ENCODE measurements at places on chromosomes 5 and 9.
A peak's percentile ranks its signal among the peaks of the same experiment; 100 is the strongest.

- no peak for DNase-seq
Observed at GRCh38 chr9:137643921-137644320, 25.1 kb downstream of the EHMT1 start.

DNA sequence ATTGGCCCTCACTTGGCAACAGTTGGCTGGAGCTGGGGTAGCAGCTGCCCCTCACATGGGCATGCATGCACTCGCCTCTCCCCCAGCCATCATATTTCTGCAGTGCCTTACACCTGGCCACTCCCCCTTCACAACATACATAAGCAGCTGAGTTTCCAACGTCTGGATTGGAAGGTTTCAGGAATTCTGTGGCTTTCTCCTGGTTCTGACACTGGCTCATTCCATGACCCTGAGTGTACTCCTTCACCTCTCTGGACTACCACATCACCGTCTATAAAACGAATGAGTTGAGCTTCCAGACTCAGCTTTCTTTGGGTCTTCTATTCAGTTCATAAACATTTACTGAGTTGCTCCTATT lies 84.3 kb downstream of the GALNT10 start:
- no peak for DNase-seq

DNA sequence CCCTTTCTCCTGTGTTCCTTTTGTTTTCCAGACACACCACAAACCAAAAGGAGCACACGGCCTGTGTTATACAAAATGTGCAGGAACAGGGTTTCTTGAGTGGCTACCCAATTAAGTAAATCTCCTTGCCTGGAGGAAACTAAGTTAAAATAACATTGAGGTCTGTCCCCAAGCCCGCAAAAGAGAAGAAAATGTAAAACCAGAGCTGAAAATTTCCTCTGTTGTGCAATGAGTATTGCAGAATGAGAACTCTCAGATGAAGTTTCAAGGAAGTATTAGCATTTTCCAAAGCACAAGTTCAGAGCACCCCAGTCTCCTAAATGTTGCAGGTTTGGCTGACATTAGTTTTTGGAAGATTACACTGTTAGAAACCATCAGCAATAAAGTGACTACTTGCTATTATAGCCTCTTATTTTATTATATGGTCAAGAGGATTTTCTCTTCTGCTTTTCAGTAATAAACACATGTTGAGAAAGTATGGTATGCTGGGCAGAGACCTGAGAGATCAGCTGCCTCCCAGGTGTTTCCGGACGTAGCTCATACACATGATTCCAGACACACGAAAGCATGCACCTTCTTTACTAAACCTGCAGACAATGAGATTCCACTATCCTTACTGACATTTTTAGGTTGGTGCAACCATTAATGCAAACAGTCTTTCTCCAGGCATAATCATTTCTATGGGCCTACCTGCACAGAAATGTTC lies 161.3 kb downstream of the SNCAIP start:
- no peak for DNase-seq

DNA sequence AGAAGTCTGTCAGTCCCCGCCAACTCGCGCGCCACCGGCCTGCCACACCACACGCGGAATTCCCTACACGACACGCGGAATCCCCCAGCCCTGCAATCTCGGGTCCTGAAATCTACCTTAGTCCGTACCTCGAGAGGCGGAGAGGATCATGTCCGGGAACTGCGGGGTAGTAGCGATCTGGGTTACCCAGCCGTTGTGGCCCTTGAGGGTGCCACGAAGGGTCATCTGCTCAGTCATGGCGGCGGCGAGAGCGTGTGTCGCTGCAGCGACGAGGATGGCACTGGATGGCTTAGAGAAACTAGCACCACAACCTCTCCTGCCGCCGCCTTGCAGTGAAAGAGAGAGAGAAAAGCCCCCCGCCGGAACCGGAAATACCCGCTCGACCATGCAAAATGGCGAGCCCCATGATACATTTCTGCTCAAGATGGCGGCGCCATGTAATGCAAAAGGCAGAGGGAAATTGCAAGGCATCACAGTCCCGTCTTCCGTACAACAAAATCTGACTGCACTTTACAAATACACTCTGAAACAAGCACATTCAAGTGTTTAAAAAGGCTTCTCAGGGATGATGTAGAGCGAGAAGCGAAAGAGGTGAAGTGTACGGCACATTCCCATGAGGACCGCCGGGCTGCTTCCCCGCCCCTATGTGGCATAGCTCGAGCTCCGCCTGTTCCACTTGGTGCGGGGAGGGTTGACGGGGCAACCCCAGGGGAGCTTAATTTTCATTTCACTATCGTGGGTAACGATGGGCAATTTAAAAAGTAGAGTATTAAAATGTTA lies at the start of gene RACK1:
RACK1 (minus strand) TSS at position 343 of the 780 bp plus-strand sequence; CDS start at position 237, 106 bp downstream.
- DNase-seq, result peak; percentile 93

GRCh38 chr5:114055318-114056184 lies 306.3 kb upstream of the KCNN2 start:
- DNase-seq, result no peak

DNA sequence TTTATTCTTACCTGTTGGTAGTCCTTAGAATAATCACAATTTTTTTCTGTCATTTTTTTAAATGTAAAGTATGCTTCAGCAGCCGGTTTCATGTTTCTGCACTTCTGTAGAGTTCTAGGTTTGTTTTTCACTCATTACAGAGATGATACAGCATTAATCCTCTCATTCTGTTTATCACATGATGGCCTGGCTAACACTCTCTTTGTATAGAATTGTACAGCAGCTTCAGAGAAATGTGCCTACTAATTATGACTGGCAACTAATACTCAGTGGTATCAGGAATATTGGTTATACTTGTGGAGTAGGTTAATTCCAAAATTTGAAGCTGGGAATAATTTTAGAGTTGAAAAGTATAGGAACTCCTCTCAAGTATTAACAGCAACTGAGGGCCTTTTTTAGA lies 192.9 kb upstream of the OTULINL start:
- no peak for DNase-seq

DNA sequence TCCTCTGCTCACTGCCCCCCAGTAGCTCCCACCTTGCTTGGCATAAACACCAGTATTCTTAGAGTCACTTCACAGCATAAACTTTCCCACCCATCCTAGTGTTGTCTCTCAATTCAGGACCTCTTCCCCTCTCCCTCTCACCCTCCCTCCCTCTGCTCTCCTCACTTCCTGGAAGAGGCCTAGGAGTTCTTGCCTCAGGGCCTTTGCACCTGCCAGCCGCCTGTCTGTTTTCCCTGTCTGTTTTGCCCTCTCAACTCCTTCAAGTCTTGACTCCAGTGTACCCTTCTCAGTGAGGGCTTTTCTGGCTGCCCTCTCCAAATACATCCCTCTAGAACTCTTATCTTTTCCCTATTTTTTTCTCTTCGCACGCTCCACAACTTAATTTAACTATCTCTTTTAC lies 86.2 kb downstream of the ENTREP1 start:
- DNase-seq, result no peak

DNA sequence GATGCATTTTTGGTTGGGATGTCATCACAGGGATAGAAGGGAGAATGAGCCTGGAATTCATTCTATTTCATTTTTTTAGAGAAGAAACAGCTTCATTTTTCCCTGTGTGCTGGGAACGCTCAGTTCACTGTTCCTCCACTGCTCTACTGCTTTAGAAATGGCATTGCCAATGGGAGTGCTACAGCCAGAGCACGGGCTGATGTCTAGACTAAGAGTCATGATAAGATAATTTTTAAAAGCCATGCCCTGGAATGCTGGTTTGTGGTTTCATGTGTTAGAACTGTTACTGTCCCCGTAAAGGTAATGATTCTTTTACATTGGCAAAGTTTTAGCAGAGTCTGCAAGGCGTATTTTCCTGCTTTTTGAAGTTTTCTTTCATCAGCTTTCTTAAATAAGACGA lies 119.6 kb downstream of the SEMA6A start:
- no peak for DNase-seq

DNA sequence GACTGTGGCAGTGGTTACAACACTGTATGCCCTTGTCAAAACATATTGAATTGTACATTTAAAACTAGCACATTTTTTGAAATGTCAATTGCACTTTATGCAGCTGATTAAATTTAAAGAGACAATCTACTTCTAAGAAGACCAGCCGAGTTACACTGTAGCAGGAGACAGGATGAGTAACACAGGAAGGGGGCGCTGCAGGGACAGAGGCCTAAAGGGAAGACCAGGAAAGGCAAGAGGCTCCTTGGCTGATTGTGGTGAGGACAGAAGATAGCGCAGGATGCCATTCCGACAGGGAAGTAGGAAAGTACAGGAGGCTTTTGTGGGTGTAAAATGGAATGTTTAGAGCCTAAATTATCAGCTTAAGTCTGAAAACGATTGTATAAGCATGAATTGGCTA lies 28.2 kb upstream of the PPP2R2B start:
- DNase-seq, result no peak

DNA sequence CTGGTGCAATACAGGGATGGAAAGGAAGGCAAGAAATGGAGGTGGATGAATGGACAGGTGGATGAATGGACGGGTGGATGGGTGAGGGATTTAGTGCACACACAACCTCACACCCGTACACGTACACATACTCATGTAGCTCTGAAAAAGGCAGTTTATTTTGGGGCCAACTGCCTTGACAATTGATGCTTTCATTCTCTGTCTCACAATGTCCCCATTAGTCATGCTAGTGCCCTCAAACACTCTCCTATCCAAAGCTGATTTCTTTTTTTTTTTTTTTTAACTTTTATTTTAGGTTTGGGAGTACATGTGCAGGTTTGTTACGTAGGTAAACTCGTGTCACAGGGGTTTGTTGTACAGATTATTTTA lies 495.0 kb downstream of the DMAC1 start:
- DNase-seq, result no peak

- no peak for DNase-seq
Observed at GRCh38 chr5:97726106-97726505, 543.1 kb upstream of the RIOK2 start.

GRCh38 chr5:116750631-116751580 lies 176.3 kb upstream of the SEMA6A start:
- no peak for DNase-seq

DNA sequence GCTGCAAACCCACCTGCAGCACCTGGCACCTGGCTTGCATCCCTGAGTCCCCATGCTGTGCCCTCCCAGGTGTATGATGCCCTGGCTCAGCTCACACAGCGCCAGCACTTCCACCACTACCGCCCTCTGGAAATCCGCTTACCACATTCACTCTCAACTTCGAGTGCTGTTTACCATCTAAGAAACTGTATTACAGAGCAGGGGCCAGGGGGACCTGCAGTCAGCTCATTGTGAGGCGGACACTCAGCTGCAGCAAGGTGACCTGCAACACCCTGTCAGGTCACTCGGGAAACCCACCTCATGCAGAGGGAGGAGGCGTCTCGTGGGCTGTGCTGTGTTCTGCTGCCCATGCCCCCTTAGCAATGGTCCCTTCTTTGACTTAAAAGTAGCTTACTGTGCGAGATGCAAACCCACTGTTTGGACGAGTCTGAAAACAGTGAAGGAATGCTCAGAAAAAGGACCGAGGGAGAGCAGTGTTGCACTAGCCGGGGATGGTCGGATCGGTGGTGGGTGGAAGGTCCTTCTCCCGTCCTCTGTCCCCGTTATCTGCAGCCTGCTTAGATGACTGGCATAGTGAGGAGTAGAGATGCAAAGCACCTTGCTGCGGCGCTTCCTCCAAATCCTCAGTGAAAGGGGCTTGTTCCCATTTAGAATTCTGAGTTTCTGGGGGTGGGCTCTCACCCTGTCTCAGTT lies 55.2 kb upstream of the CTSL start:
- no peak for DNase-seq

GRCh38 chr5:65483546-65484346 lies 2.0 kb upstream of the ADAMTS6 start:
- no peak for DNase-seq

- DNase-seq, result no peak
Observed at GRCh38 chr5:143119291-143119769, 284.2 kb downstream of the NR3C1 start.

DNA sequence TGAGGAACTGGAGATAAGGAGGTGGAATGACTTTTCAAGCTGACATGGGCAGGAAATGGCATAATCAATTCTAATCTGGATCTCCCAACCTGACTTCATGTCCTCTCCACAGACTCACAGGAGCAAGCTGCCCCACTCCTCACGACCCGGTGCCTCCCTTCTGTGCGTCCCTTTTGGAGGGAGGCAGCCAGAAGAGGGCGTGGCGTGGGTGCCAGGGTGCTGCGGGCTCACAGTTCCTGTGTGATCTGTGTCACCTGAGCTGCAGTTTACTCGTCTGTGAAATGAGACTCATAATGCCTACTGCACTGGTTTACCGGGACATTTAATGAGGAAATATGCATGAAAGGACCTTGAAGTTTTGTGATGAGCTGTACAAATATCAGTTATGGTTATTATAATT lies 207.4 kb downstream of the DAB2IP start:
- DNase-seq, result no peak

DNA sequence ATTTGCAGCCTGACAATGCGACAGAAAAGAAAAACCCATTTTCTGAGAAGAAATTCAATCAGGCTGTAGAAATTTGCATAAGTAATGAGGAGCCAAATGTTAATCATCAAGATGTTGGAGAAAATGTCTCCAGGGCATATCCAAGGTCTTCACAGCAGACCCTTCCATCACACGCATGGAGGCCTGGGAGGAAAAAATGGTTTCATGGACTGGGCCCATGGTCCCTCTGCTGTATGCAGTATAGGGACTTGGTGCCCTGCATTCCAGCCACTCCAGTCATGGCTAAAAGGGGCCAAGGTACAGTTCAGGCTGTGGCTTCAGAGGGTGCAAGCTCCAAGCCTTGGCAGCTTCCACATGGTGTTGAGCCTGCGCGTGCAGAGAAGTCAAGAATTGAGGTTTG lies 73.3 kb downstream of the CCDC192 start:
- no peak for DNase-seq

DNA sequence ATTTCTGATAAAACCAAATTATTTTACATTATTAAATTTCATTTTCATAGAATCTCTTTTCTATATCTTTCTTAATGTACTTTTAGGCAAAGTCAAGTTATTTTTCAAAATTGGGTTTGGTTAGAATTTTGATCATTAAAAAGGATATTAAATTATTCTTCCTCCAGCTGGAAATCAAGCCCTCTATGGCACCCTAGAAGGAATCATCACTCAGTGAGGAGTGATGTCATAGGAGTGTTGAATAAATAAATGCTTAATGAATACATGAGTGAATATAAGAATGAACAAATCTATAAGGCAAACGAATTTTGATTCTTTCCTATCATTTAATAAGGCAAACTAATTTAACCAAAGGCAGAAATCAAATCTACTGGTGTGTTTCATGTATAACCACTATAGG lies 639.9 kb downstream of the PDE4D start:
- DNase-seq, result no peak

DNA sequence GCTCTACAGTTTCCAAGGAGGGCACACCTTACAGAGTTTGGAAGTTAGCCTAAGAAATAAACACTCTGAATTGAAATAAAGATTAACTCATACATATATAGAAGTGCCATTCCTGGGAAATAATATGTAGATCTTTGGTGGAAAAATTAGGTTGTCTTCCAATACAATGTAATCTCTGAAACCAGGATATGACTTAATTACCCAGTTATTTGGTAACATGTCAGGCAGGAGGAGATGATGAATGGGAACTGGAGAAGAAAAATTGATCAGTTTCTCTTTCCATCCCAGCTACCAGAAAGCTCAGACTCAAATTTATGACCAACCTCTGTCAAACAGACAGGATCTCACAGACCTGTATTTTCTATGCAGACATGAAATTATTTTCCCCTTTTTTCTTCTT lies 215.2 kb upstream of the SNX2 start:
- DNase-seq, result no peak

GRCh38 chr5:120454094-120454798 lies 9.9 kb upstream of the PRR16 start:
- no peak for DNase-seq
